CD8-positive, alpha-beta memory T cell (primary cell): ENCODE measurements at places on chromosomes 2 and 18.

DNA sequence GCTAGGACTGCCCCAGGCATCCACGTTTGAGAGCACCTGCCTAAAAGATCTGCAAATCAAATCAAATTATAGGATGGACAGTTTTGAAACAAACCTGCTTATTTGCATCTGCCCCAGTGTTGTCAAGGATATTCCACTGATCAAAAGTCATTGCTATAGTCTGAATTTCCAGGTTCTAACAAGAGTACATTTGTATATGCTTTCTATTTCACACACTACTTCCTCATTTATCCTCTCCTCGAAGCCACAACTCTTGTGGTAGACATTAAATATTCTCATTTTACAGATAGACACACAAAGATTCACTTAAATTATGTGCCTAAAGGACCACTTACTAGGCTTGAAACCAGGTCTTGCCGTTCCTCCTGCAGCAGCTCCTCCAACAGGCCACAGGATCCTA is 11.9 kb upstream of the TET3 start:
- DNase-seq, result no peak

GRCh38 chr2:165766326-165766927 is 27.6 kb downstream of the GALNT3 start:
- DNase-seq, result no peak

- DNase-seq, result no peak
Observed at GRCh38 chr2:45003579-45004551, 5.4 kb downstream of the SIX2 start.

- DNase-seq, result no peak
Observed at GRCh38 chr2:155846259-155846658, 486.3 kb downstream of the NR4A2 start.

DNA sequence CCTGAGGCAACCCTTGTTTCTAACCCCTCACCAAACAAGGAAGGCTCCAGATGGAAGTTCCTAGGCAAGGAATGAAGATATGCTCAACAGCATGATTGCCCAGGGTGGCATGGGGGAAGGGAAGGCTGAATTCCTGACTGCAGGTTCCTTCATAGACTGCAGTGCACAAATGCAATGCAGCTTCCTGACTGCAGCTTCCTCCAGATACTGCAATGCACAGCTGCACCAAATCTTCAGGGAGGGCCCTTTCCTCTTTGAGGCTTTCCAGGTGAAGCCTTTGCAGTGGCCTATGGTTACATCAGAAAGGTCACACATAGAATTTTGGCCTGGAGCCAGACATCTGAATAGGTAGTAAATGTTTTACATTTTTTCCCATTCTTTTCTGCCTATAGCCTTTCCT is 58.8 kb upstream of the DYNAP start:
- DNase-seq, result no peak

GRCh38 chr2:147049957-147050356 is 794.9 kb upstream of the ACVR2A start:
- DNase-seq, result no peak

GRCh38 chr18:43931439-43931838 is 654.1 kb upstream of the SYT4 start:
- no peak for DNase-seq

DNA sequence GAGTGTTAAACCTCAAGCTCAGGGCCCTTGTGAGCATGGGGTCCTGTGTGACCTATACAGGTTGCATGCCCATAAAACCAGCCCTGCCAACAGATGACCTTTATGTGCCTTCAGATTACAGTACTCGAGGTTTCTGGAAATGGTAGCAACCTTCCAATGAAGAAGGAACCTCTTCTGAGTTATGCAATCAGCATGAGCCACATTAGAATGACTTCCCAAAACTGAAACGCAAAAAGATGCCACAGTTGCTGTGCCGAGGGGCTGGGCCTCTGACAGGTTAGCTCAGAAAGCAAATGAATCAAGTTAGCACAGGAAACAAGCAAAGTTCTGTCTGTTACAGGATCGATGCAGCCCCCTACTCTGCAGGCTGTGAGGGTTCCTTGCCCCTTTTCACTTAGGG is 37.7 kb downstream of the TGFA start:
- DNase-seq, result no peak

GRCh38 chr2:218865396-218865795 is 5.8 kb downstream of the WNT6 start:
- DNase-seq, result no peak

GRCh38 chr2:108409768-108410167 is 32.0 kb downstream of the SULT1C4 start:
- DNase-seq, result no peak

DNA sequence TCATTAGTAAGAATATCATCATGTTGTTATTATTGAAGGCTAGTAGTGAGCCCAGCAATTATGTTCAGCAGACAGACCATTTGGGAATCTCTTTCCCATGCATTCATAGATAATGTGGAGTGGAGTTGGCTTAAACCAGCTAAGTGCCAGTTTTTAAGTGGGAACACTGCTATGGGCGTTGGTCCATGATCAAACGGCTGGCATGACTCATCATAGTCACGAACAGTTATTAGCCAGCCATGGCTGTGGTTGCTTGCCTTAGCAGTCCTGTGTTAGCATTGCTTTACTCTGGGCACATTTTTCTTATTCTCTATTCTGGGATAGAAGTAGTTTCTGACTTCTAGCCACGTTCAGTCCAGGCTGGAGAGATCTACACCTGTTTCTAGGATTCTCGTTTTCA is 17.7 kb downstream of the EIF4E2 start:
- DNase-seq, result no peak

DNA sequence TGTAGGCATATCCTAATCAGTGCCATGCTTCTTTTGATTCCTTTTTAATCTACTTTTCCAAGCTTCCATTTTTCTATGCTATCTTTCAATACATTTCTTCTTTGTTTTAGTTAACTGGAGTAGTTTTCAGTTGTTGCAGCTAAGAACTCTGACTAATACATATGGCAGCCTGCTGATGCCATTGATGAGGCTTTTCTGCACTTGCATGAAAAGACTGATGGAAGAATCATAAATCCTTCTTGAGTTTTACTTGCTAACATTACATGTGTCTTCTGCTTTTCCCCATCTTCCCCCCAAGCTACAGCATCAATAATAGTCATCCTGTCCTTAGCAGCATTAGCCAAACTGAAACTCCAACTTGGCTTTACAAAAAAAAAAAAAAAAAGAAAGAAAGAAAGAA is 203.3 kb downstream of the LRP1B start:
- DNase-seq, result no peak

- DNase-seq, result no peak
Observed at GRCh38 chr2:67281101-67281500, 116.0 kb upstream of the ETAA1 start.
